ENCODE measurements at places on chromosomes 5 and 9.

DNA sequence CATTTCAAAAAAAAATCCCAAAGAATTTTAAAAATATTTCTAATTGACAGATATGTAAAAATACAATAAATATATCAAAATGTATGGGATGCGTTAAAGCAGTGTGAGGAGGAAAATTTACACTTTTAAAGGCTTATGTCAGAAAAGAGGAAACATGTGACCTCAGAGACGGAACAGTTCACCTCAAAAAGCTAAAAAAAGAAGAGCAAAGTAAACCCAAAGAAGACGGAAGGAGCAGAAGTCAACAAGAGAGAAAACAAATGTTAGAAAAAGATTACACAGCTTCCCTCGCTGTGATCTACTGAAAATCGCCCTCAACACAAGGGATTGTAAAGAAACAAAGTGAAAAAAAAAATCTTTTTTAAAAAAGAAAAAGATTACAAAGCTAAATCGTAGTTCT, 186.9 kb downstream of the AUH start:
- DNase-seq = no peak

GRCh38 chr9:36861528-36862205, 172.4 kb downstream of the PAX5 start:
- no peak for DNase-seq

GRCh38 chr5:83072966-83073365, 4.2 kb downstream of the TMEM167A start:
- no peak for DNase-seq

GRCh38 chr5:56658972-56659371, 156.4 kb upstream of the MAP3K1 start:
- no peak for DNase-seq

DNA sequence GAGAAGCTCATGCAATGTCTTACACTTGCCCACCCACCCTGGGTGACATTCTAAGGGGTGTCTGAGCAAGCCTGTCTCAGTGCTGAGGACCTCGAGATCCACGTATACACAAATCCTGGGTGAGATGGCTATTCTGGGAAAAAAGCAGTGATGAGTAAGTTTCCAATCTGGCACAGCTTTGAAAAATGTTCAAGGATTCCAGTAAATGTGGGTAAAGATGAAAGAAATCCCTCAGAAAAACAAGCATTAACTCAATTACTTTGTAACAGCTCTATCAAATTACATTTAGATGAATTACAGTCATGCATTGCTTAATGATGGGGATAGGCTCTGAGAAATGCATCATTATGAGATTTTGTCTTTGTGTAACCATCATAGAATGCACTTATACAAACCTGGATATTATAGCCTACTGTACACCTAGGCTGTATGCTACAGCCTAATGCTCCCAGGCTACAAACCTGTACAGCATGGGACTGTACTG, 26.9 kb downstream of the GOLM1 start:
- no peak for DNase-seq

DNA sequence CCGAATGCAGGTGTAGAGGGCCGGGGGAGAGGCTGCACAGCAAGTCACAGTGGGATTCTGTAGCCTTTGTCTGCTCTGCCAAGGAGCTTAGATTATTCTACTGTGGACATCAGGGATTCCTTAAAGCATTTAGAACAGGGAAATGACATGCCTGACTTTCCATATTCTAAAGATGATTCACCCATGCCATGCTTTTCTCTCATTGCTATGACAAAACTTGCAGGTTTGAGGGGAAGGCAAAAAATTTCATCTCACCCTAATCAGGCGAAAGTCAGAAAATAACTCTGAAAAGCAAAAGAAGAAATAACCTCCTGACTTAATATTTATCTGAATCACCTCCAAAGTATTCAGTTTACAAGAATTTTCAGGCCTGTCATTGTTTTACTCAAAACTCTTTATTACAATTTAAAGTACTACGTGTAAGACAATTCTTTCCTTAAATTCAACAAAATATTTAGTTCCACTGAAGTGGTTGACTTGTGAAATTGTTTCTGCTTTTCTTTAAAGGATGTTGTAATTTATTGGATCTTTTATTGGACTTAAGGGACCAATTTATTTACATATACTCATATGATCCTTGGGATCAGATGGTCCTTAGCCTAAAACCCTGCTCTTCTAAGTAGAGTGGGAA, 30.0 kb upstream of the GAS1 start:
- no peak for DNase-seq

- no peak for DNase-seq
Observed at GRCh38 chr9:117723986-117724625, 19.9 kb downstream of the TLR4 start.

DNA sequence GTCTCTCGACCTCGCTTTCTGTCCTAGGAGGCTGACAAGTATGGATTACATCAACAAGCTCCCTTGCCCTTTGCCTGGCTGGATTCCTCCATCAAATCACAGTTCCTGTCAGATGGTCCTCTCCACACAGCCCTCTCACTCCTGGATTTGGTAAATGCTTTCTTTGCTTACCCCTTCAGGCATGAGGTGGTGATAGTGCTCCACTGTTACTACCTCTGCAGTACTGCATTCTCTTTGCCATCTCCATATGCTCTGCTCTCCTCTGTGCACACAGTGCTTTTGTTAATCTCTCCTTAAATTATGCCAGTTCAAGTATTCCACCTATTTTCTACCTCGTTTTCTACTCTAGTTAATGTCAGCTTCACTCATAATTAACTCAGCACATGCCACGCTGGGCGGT, 279.2 kb downstream of the DMAC1 start:
- DNase-seq = no peak

GRCh38 chr5:127944125-127944524, 139.4 kb upstream of the SLC12A2 start:
- no peak for DNase-seq

GRCh38 chr5:58108511-58108910, 351.4 kb downstream of the PLK2 start:
- DNase-seq = no peak

- no peak for DNase-seq
Observed at GRCh38 chr9:32442433-32442832, 58.0 kb downstream of the ACO1 start.

- no peak for DNase-seq
Observed at GRCh38 chr5:14399054-14399692, 182.4 kb upstream of the OTULINL start.

GRCh38 chr5:148884339-148885020, 58.1 kb downstream of the ADRB2 start:
- no peak for DNase-seq

- peak; percentile 84 for DNase-seq
Observed at GRCh38 chr9:4678679-4679267, 596 bp upstream of the CDC37L1 start.

DNA sequence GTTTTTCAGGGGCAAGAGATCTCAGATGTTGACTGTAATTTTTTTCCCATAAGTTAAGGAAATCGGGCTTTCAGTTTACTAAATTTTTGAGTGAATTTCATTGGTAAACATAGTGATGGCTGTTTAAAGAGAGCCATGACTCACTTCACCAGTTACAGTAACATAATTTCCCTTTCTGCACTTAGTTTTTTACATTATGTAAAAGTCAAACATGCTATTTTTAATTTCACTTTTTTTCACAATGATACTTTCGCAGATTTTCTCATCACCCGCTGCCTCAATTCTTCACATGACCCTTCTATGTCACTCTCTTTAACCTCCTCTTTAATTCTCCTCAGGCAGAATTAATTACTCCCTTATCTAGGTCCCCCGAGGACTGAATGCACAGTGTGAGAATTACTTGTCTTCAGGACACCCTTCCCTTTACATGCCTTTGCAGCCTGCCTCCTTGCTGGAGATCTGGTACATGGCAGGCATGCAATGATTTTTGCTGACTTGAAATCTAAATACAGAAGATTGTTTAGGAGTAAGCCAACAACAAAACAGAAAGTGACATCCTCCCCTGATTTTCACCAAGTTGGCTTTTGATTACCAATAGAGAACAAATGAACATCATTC, 217.5 kb upstream of the S1PR3 start:
- no peak for DNase-seq

GRCh38 chr5:2310946-2311345, 428.2 kb upstream of the IRX4 start:
- DNase-seq = no peak

- DNase-seq = no peak
Observed at GRCh38 chr5:139984816-139985215, 58.3 kb downstream of the NRG2 start.

GRCh38 chr5:73306741-73307275, 133.8 kb downstream of the TMEM174 start:
- DNase-seq = no peak

- DNase-seq = no peak
Observed at GRCh38 chr9:734831-735511, 106.5 kb upstream of the DMRT1 start.

- no peak for DNase-seq
Observed at GRCh38 chr5:132776938-132777208, 166 bp downstream of the SEPTIN8 start.

GRCh38 chr5:10631316-10631996, 67.6 kb downstream of the ANKRD33B start:
- DNase-seq = no peak

GRCh38 chr5:122629121-122629677, 145.7 kb upstream of the SNX2 start:
- DNase-seq = no peak

- no peak for DNase-seq
Observed at GRCh38 chr5:18098691-18099090, 464.4 kb downstream of the TAF11L14 start.
